ENCODE measurements at places on chromosomes 2 and 18. TPM values are rescaled to one million over a fixed set of nuclear protein-coding genes. Genes with fewer than 3 reads are reported as not detected.

GRCh38 chr2:144510294-144510991 is 9.5 kb downstream of the ZEB2 start:
- peaks cover 43% of the 10 kb centered on the region for H3K36me3 ChIP-seq
- peak; percentile 88 for ATAC-seq
- H3K4me3 ChIP-seq: peak overlapping the region; percentile 73
- H3K27ac ChIP-seq: peak overlapping the region; percentile 88
- H3K4me1 ChIP-seq: peaks cover 23% of the 10 kb centered on the region

The ABHD3 gene
- total RNA-seq: 28.9 TPM

- H3K27me3 ChIP-seq: peaks cover 15% of the 10 kb centered on the region
- no peak for ATAC-seq
- no peak overlapping the region for H3K27ac ChIP-seq
- no peaks in the 10 kb centered on the region for H3K4me1 ChIP-seq
Observed at GRCh38 chr2:220044383-220044782, 417.0 kb downstream of the SLC4A3 start.

- no peaks in the 10 kb centered on the region for H3K4me1 ChIP-seq
- H3K4me3 ChIP-seq: no peak overlapping the region
- peaks cover 8% of the 10 kb centered on the region for H3K27me3 ChIP-seq
- H3K36me3 ChIP-seq: no peaks in the 10 kb centered on the region
- H3K27ac ChIP-seq: no peak overlapping the region
Observed at GRCh38 chr2:62577994-62578781, 72.2 kb upstream of the TMEM17 start.

DNA sequence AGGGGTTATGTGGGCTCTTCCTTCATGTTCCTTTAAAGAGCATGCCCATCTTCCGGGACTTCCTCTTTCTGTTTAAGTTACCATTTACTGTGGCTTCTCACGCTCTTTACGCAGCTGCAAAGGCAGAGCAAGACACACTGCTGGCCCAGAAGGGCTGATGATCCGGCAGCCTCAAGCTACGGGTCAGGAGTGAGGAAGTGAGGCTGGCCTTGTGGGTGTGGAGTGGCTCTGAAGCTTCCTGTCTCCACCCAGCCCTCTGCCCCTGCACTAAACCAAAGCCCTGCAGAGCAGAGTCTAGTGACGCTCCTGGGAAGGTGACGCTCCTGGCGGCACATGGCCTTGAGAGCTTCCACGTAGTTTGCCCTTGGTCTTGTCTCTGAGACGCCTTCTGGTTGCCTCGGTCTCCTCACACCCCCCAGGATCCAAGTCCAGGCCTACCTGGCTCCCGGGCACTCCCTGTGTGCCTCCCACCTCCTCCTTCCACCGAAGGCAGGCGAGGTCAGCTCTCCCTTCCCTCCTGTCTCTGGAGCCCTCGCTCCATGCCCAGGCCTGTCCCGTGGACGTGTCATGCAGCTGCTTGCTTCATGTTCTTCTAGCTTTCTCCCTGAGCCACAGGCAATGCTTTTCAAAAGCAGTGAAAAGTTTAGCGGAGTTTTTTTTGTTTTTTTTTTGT is 50.3 kb downstream of the ARL4C start:
- no peaks in the 10 kb centered on the region for H3K27me3 ChIP-seq
- peak overlapping the region; percentile 93 for H3K27ac ChIP-seq
- H3K4me3 ChIP-seq: peak overlapping the region; percentile 72
